ENCODE measurements at places on chromosomes 2 and 18. TPM values are rescaled to one million over a fixed set of nuclear protein-coding genes. Genes with fewer than 3 reads are reported as not detected.

The AKAIN1 gene
- not detected for total RNA-seq

The AQP12A gene
- total RNA-seq: not detected

The POTEC gene
- total RNA-seq: not detected

The TXNL4A gene
- total RNA-seq: 148 TPM

The MC5R gene
- not detected for total RNA-seq

The ALK gene
- 0.87 TPM for total RNA-seq

The EMILIN1 gene
- 0.69 TPM for total RNA-seq

The RESP18 gene
- total RNA-seq: not detected

Measured in PC-3 (cell line).